ENCODE measurements at places on chromosomes 5 and 9.

DNA sequence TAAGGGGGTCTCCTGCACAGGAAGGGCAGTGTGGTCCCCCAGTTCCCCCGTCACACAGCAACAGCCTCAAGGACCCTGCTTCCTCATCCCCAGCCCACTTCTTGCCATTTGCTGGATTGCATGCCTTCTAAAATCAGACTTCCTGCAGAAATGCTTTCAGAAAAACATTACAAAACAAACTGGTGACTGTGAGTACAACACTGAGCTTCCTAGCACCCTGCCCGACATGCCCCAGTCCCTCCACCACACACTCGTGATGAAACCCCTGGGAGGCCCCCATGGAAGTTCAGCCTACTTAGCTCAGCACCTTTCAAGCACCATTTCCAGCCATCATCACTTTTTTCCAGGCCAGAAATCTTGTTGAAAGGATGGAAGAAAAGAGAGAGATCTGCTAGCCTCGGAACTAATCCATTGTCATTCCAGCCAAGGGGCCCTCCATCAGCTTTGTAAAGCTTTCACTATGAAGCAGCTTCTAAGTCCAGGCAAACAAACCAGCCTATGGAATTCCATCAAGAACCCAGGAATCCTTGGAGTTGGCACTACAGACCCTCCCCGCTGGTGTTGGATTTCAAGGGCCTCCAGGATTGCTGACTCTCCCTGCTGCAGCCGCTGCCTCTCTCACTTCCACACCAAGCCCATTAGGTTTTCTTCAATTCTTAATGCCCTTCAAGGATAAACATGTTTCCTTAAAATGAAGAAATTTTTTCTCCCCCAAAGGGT lies 114.6 kb downstream of the C5orf15 start:
- DNase-seq = no peak

DNA sequence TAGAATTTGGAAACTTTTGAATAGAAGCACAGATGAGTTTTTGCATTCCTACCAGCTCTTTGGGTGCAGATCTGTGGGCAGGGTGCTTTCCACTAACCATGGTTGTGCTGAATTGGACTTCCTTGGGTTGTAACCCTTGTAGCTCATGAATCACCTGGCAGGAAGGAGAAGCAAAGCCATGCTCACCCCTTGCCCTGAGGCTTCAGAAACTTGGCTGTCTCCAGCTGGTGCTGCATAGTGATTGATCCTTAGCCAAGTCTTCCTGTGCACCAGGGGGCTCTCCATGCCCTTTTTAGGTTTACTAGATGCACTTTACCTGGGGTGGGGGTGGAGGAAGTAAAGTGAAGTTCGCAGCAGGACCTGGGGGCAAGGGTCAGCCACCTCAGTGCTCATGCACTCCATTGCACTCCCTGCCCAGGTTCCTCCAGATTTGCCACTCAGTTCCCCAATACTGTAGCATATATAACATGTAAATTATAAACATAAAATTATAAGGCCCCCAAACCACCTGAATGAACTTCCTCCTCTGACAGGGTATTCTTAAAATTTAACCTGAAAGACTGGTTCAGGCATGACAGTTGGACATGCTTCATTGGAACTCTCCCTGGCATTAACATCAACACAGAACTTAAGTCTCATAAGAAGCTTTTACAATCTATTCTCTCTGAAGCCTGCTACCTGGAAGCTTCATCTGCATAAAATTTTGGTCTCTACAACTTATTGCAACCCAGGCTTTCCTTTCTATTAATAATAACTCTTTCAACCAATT lies 25.8 kb upstream of the IFNA14 start:
- DNase-seq = no peak

GRCh38 chr9:91789941-91790340 lies 160.1 kb downstream of the ROR2 start:
- DNase-seq = peak; percentile 14

- DNase-seq = no peak
Measured at GRCh38 chr5:111134087-111134486, 41.9 kb downstream of the WDR36 start.

GRCh38 chr5:101658433-101658832 lies 637.7 kb downstream of the SLCO4C1 start:
- DNase-seq = no peak

DNA sequence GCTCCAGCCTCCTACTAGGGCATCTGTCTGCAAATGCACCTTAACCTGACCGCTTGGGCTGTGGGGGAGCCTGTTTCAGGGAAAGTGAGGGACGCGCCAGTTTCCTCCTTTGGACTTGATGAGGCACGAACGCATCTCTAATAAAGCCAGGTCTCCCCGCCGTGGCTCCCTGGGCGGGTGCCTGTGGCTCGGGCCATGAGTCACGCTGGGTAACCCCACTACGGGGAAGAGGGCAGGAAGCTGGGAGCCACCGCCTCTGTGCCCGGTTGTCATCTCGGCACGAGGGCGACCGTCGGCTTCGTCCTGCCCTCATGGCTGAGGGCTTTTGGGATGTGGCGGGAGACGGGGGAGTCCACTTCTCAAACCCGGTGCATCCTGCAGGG lies 12.1 kb downstream of the NOTCH1 start:
- DNase-seq = no peak

- no peak for DNase-seq
Measured at GRCh38 chr5:152355061-152355460, 50.0 kb downstream of the NMUR2 start.

All from omental fat pad (tissue), 4 donors.